Upper lobe of left lung (tissue), 6 donors: ENCODE measurements at places on chromosomes 2 and 18. TPM values are rescaled to one million over a fixed set of nuclear protein-coding genes. Genes with fewer than 3 reads are reported as not detected.
A peak's percentile ranks its signal among the peaks of the same experiment; 100 is the strongest.

DNA sequence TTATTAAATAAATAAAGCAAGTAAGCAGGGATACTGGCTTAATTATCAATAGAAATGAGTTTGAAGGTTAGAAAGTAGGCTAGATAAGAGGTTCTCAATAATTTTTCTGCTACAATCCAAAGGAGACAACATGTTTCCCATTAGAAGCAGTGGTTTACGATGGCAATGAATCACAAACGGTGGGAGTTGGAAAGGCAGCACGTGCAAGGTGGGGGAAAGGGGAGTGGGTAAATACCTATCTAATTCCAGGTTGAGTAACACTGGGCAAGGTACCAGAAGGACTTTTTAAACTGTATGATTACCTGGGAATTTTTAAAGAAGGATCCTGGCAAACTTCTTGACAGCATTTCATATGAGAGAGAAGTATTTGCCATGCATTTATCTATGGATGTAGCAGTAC lies 289.9 kb downstream of the NBAS start:
- no peak for DNase-seq

DNA sequence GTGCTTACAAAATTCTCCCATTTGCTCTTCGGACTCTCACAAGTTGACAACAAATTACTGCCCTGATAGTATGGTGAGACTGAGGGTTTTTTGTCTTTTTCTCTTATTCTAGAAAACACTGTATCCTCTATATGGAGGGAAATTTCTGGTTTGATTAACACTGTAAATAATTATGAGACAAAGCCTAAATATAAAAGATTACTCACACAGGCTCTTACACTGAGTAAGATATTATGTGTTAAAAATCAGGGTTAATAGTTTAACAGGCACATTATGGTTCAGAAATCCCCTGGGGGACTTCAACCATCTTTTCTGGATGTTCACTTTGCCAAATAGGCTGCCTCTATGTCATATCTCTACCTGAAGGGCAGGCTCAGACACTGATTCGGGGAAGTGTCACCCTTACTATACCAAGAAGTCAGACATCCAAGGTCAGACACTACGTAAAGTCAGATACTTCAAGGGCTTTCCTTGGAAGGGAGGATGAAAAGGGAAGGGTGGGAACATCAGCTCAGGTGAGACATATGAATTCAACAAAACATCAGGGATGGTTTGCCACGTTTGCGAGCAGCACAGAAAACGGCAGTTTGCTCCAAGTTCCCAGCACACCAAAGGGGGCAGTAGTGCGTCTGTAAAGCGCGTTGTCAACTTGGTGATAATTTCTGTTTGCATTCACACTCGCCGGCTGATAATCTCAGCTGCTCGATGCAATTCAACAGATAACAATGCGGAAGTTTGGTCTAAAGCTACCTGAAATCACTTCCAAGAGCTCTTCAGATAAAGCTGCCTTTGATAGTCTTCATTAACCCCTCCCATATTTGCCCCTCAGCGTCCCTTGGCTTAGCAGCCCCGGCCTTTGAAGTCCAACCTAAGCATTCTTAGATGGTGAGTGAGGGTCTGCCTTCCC lies 972 bp upstream of the RASGRP3 start:
- no peak for DNase-seq

GRCh38 chr2:143787674-143788073 lies 658.5 kb downstream of the ARHGAP15 start:
- DNase-seq = no peak

DNA sequence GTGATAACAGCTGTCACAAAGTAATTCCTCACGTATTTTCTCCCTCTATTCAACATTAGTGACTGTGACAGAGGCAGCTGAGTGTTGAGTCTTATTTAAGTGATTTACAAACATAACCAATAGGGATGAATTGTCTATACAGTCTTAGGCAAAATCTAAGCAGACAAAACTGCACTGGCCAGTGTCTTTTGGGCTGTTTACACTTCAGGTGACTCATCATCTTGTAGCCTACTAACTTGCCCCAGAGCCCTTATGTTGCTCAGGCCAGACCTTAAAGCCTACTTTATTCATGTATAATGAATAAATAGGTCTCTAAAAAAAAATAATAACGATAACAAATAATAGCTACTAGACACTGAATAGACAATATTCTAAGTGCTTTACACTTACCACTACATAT lies 17.2 kb downstream of the THOC1 start:
- DNase-seq = no peak

BCL11A gene
- 6.4 TPM for total RNA-seq

GRCh38 chr2:29479401-29479800 lies 364.2 kb downstream of the CLIP4 start:
- no peak for DNase-seq

DNA sequence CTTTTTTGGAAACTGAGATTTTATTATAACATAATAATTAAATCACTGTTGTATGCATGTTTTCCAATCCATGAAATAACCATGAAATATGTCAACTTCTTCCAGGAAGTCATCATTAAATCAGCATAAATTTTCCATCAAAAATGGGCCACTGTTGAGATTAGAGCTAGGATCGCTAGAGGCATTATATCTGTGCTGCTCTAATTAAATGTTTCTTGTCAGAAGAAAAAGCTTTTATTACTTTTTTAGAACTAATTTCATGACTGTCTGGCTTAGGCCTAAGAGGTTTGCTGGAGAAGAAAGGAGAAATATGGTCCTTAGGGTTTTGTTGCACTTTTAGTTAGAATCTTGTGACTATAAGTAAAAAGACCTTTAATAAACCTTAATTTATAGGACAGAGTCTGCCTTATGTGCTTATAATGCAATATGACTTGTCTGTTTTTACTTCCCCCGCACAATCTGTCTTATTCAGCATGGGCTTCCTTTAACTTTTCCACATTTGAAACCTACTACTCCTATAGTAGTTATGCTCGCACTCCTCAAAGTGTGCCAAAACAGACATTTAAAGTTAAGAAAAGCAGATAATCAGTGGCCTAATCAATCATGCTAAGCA lies 363.4 kb upstream of the GCFC2 start:
- DNase-seq = no peak

KIF5C gene
- total RNA-seq = 1.6 TPM

DNA sequence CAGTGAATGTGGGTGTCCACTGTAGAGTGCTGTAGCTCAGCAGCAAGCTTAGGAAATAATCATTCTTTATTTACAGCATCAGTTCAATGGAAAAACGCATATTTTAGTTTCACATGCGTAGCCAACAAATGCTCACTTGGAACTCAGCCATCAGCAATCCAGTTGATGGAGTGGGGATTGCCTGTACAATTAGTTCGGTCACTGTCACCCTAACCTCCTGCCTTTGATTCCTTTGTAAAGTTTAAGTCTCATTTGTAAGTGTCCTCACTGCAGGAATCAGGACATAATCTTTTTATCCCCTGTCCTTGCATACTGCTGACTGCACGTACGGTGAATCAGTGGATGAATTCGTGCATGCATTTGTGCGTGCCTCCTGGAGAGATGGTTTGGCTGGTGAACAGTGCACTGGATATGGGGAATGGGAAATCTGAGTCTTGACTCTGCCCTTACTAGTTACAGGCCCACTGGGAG lies 55.9 kb downstream of the RAB31 start:
- DNase-seq = no peak

ABCB11 gene
- total RNA-seq = 0.03 TPM

CTIF gene
- 37.7 TPM for total RNA-seq

GRCh38 chr2:177543007-177543760 lies 150.6 kb downstream of the AGPS start:
- no peak for DNase-seq

- DNase-seq = peak; percentile 90
Observed at GRCh38 chr2:27085673-27086089, 891 bp upstream of the KHK start.

TRIM54 gene
- total RNA-seq = not detected

GRCh38 chr2:137172162-137172561 lies 406.8 kb downstream of the THSD7B start:
- DNase-seq = no peak

POTEF gene
- total RNA-seq = not detected

DNA sequence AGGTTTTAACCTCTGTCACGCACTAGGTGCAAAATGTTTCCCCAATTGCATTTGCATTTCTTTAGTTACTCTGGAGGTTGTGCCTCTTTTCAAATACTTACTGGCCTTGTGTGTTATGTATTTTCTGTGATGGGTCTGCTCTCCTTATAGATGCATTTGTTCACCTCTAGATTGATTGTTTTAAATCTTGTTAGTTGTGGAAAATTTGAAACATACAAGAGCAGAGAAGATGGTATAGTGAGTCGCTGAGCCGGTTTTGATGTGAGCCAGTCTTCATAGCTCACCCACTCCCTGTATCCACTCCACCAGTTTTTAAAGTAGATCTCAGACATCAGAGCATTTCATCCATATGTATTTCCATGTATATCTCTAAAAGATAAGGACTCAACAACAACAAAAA lies 6.5 kb downstream of the IMP4 start:
- no peak for DNase-seq

LYG2 gene
- not detected for total RNA-seq

DNA sequence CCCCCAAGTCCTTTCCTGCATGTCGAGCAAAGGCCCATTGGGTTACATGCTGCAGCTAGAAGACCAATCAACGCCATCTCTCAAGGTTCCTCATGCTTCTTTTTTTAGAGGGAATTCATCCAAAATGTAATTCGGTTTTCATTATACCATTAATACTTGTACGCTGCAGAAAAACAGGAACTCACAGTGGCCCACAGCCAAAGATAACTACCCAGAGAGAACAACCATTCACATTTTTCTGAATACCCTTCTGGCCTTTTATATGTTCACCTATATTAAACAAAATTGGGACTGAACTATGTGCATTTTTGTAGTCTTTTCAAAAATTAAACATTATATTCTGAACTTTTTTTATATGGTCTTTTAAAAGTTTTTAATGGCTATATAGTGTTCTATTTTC lies 25.8 kb downstream of the FARP2 start:
- no peak for DNase-seq

DNA sequence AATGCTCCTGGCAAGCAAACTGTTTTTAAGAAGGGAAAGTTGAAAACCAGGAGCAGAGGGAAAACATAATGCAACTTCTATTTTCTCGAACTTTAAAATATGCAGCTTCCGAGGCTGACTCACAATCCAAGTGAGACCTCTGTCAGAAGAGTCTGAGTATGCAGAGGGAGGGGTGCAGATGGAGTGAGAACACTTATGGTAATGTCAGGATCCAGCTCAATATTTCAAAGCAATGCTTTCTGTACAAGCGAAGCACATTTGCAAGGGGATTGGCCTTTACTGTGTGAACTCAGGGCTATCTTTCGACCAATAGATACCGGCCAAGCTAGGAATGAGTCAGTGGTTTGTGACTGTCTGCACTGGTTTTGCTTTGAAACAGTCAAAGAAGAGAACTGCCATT lies 242.7 kb downstream of the CNTNAP5 start:
- no peak for DNase-seq

DNA sequence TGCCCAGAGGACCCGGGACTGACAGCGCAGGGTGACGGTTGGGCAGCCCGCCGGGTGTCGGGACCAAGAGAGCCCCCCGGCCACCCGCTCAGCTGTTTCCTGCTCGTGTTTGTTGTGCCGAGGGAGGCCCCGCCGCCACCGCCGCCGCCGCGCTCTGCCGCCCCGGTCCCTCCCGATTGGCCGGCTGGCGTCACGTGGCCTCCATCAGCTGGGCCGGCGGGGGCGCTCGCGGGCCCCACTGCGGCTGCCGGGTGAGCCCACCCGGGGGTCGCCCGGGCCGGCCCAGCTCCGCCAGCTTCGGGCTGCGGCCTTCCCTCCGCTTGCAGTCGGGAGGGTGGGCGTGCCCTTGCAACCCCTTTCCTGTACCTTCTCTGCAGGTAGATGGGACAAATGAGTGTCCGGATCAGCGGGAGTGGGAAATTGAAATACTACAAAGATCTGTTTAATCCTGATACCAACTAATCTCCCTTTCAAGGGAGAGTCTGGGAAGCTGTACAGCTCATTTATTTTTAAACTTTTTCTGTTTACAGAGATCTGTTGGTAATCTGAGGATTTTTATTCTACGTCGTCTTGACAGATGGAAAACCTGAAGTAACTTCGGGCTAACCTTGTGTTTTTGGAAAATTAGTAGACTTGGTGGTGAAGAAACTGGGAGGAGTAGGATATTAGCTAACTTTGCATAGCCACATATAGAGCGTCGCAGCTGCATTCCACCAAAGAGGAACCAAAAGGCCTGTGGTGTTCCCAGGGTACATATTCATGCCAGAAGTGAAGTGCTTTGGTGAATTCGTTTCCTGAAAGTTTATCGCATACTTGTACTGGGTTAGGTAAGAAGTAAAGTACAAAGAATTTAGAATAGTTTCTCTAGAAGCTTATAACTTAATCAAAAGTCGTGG lies 1.2 kb downstream of the YPEL5 start:
- DNase-seq = peak; percentile 89

GRCh38 chr2:71250935-71251334 lies 24.0 kb upstream of the PAIP2B start:
- DNase-seq = peak; percentile 27

- DNase-seq = no peak
Observed at GRCh38 chr2:220930271-220931076, 641.6 kb downstream of the EPHA4 start.

GRCh38 chr2:15154297-15154696 lies 406.8 kb downstream of the NBAS start:
- no peak for DNase-seq

GRCh38 chr2:113755835-113756354 lies 547 bp downstream of the SLC35F5 start:
- no peak for DNase-seq

DNA sequence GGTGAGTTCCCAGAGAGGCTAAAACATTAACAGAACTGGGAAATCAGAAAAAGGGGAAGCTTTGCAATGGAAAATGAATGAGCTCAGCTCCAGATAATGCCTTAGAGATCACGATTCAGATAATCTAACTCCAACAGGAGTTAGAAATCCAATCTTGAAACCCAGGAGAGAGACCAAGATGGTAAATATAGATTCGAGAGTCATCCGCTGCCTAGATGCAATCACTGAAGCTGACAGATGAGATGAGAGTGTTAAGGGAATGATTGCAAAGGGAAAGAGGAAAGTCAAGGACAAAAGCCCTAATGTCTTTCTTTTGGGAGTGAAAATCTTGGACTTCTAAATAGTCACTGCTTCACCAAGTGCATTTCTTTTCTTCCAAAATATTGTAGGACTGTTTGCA lies 722.0 kb downstream of the EPHA4 start:
- no peak for DNase-seq

- DNase-seq = no peak
Observed at GRCh38 chr2:63438181-63438580, 150.1 kb downstream of the WDPCP start.

GKN2 gene
- 195 TPM for total RNA-seq

GRCh38 chr2:85438201-85439024 lies 19.9 kb downstream of the SH2D6 start:
- DNase-seq = peak; percentile 47
